Activated CD8-positive, alpha-beta memory T cell treated with anti-CD3 and anti-CD28 coated beads, Interleukin-2, amount 10 ng/mL, durations not matched to agents 7 days and 5 days (primary cell): ENCODE measurements at places on chromosomes 13 and 19. TPM values are rescaled to one million over a fixed set of nuclear protein-coding genes. Genes with fewer than 3 reads are reported as not detected.

SWSAP1 gene
- total RNA-seq, result 3.9 TPM

EXOSC5 gene
- total RNA-seq, result 36.0 TPM

DNA sequence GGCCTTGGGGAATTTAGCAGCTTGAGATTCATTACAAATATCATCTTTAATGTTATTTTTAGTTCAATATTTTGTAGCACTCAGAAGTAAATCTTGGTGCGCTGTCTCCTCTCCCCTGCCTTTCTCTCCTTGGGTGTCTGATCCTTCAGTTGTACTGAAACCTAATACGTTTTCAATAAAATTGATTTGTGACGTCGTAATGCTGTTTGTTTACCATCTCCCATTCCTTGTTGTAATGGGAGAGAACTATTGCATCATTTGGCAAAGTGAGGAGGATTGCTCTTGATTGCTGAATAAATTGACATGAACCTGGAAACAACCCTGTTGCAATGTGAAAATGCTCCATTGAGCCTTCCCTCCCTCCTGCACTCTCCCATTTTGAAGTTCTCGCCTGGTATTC is 43.2 kb upstream of the TSHZ3 start:
- DNase-seq, result no peak

ITGBL1 gene
- total RNA-seq, result not detected

GNA15 gene
- total RNA-seq, result 23.7 TPM

DNA sequence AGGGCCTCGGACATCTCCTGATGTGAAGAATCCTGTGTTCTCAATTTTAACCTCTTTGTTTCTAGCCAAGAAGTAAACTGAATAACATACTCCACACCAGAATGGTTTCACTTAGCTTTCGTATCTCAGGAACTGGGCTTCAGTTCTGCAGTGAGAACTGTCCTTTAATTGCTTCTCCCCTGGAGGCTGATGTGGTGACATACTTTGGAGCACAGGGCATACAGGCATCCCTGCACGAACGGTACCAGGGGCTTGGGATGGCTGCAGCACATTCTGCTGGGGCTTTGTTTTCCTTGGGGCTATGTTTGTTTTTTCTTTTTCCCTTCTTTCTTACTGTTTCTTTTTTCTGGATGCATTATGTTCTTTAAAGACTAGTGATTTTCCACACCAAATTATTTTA is 230.5 kb downstream of the TM9SF2 start:
- no peak for DNase-seq

DNA sequence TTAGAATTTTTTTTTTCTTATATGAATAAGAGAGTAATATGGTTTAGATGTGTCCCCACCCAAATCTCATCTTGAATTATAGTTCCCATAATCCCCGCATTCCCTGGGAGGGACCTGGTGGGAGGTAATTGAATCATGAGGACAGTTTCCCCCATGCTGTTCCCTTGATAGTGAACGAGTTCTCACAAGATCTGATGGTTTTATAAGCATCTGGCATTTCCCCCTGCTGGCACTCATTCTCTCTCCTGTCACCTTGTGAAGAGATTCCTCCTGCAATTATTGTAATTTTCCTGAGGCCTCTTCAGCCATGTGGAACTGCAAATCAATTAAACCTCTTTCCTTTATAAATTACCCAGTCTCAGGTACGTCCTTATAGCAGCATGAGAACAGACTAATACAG is 205.7 kb downstream of the MYO16 start:
- no peak for DNase-seq

CLEC17A gene
- not detected for total RNA-seq

- DNase-seq, result peak; percentile 62
Observed at GRCh38 chr19:51325161-51325976, 13.9 kb downstream of the IGLON5 start.

EML2 gene
- total RNA-seq, result 128 TPM
